ENCODE measurements at places on chromosomes 3 and 15. TPM values are rescaled to one million over a fixed set of nuclear protein-coding genes. Genes with fewer than 3 reads are reported as not detected.

DNA sequence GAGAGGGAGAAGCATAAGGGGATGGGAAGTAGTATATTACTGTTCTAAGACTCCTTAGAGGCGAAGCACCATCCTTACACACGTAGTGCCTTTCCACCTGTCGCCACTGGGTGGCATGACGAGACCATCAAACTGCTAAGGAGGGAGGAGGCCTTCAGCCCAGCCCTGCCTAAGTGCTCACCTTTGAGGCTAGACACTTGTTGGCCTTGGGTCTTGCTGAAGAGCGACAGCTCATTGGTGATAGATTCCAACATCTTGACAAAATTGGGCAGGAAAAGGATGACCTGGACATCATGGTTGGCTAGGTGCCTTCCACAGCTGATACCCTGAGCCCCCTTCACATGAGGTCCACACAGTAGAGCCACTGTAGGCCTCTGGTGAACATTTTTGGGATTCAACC lies 19.6 kb downstream of the CLK3 start:
- H3K27ac ChIP-seq: no peak overlapping the region
- peak; percentile 86 for DNase-seq
- H3K27me3 ChIP-seq: no peaks in the 10 kb centered on the region
- no peak overlapping the region for H3K4me3 ChIP-seq
- peaks cover 91% of the 10 kb centered on the region for H3K36me3 ChIP-seq

- no peaks in the 10 kb centered on the region for H3K27me3 ChIP-seq
- H3K27ac ChIP-seq: no peak overlapping the region
- no peak for DNase-seq
- H3K4me3 ChIP-seq: no peak overlapping the region
These were observed 3.5 kb downstream of the MAPKAPK3 start for GRCh38 chr3:50620420-50620819.

DNA sequence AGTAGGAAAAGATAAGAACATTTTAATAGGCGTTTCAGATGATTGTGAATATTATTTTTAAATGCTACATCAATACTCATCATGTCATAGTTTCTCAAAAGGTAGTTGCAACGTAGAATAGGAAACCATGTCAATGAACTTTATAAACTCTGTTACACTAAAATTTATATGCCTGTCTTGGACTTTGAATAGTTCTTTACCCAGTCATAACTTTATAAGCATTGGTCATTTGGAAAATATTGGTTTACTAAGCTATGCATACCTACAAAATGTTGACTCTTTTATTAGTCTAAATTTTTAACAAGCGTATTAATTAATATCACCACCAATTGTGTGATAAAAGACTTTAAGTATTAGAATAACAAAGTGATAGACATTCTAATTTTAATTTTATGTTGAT lies 293.5 kb downstream of the CGGBP1 start:
- no peak overlapping the region for H3K4me3 ChIP-seq
- no peaks in the 10 kb centered on the region for H3K4me1 ChIP-seq
- no peaks in the 10 kb centered on the region for H3K36me3 ChIP-seq
- no peak overlapping the region for H3K27ac ChIP-seq
- no peaks in the 10 kb centered on the region for H3K27me3 ChIP-seq

GRCh38 chr3:124033360-124034015 lies 41.6 kb upstream of the ROPN1 start:
- peak within 1 kb of the TSS; percentile 36 for H3K4me3 ChIP-seq
- no peaks in the 10 kb centered on the region for H3K36me3 ChIP-seq
- H3K27me3 ChIP-seq: peaks cover 46% of the 10 kb centered on the region

- no peak overlapping the region for H3K4me3 ChIP-seq
- no peaks in the 10 kb centered on the region for H3K4me1 ChIP-seq
- no peak overlapping the region for H3K27ac ChIP-seq
- peaks cover 2% of the 10 kb centered on the region for H3K27me3 ChIP-seq
- peak; percentile 21 for DNase-seq
These were observed 13.4 kb upstream of the GHSR start for GRCh38 chr3:172461530-172462138.

Gene GOLGA8R
- total RNA-seq: 0.80 TPM

Gene ST8SIA2
- total RNA-seq: 2.1 TPM

Gene SAMMSON
- total RNA-seq: under 0.01 TPM

Gene PSTPIP1
- 16.0 TPM for total RNA-seq

Gene PLSCR5
- not detected for total RNA-seq

Data from thymus (tissue), 14 donors.